HFFc6 (cell line): ENCODE measurements at places on chromosomes 1 and 21. TPM values are rescaled to one million over a fixed set of nuclear protein-coding genes. Genes with fewer than 3 reads are reported as not detected.

COL6A2 gene
- total RNA-seq, result 406 to 514 TPM (median 493 TPM) in 3 replicates

AADACL3 gene
- total RNA-seq, result not detected in 3 replicates

DNA sequence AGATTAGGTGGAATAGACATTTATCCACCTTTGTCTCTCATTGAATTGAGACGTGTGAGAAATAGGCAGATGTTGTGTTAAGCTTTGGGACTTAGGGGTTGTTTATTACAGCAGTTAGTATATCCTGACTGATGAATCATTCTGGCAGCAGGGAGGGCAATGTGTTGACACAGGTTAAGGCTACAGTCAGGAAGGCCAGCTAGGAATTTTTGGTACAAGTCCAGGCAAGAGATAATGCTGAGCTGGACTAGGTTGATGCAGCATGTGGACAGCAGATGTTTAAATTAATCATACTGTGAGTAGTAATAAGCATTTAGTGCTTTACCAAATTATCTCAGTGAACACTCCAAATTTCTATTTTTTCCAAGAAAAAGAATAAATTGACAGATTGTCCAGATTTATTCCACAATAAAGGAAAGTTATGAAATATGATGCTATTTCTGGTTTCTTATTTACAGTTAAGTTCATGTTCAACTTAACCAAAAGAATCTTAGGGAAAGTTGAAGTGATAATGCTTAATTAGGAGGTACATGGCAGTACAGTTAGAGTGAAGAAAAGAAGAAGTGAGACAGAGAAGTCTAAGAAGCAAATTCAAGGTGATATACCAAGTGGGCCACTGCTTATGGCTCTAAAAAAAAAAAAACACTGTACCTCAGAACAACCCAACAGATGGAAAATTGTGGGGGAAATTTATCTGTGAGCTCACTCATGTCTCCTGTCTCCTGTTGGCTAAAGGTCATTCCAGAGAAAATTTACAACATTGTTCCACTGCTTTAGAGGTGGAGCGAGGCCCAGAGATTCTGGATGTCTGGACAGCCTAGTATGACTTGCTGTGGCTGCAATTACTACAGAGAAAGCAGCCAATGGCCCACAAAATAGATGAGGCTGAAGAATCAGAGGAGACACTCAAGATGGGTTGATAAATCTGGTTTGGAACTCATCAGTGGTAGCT lies 102.7 kb upstream of the C21orf91 start:
- peak; percentile 54 for DNase-seq

GRCh38 chr1:58837886-58838285 lies 54.0 kb upstream of the JUN start:
- DNase-seq, result no peak

GRCh38 chr1:232974971-232975370 lies 24.6 kb downstream of the NTPCR start:
- DNase-seq, result peak; percentile 43

DNA sequence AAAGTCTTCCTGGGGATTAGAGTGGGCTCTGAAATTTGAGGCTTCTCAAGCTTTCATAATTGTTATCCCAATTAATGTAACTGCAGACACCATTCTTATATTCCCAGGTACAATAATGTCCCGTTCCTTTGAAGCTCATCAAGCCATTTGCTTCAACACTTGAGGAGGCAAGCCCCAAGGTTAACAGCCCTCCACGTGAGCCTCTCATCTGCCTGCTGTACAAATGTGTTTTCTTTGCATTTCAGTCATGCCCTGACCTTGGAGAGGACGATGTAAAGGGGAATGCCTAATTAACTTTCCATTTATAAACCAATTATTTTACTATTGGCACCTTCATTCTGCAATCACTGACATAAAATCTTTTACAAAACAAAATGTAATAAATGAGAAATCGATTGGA lies 106.3 kb downstream of the SETD4 start:
- DNase-seq, result no peak

DNA sequence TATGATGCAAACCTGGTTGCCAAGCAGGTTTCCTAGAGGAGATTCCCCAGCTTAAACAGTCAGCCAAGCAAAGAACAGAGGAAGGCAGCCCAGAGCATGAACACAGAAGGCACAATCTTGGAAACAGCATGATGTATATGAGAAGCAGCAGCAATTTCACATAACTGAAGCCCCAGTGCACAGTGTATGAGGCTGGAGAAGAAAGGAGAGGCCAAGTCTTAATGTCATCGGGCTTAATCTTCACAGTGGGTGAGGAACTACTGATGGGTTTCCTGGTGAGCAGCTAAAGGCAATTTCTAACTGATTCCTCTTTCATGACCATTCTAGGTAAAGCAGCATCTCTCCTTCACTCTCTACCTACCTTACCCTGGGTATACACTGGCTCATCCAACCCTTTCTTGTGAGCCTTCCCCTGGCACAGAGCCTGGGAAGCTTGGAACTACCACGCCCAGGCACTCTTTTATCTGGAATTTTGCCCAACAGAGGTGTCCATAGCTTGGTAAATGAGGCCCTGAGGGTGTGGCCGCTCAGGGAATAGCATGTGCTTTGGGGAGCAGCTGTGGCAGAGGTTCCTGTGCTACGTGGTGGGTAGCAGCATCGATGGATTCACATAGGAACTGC lies 22.0 kb downstream of the FYB2 start:
- no peak for DNase-seq

GRCh38 chr1:166813508-166814223 lies 25.6 kb upstream of the POGK start:
- DNase-seq, result no peak

FCRL4 gene
- not detected in 3 replicates for total RNA-seq

DNA sequence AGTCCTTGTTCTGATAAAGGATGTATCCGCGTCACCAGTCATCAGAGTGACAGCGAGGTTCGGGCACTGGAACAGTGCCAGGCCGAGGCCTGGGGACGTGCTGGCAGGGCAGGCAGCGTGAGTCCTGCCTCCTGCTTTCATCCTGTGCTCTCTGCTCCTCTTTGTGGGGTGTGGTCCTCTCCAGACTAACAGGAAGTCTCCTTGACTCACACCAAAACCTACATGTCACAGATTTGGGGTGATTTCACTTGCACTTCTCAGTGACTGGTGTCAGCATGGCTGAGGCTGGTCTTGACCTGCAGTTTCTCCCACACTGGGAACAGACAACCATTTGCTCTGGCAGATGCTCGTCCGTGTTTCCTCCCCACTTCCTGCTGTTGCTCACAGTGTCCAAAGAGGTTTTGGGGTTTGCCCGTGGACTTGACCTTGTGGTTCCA lies 8.8 kb upstream of the NLRP3 start:
- no peak for DNase-seq
